ENCODE measurements at places on chromosomes 7 and 10.

- no peak for DNase-seq
These were observed 364.7 kb upstream of the POM121L12 start for GRCh38 chr7:52670608-52671225.

- DNase-seq = no peak
These were observed 12.1 kb downstream of the PDZD7 start for GRCh38 chr10:101018600-101019439.

- DNase-seq = no peak
These were observed 132.9 kb downstream of the PIP4K2A start for GRCh38 chr10:22581461-22581860.

DNA sequence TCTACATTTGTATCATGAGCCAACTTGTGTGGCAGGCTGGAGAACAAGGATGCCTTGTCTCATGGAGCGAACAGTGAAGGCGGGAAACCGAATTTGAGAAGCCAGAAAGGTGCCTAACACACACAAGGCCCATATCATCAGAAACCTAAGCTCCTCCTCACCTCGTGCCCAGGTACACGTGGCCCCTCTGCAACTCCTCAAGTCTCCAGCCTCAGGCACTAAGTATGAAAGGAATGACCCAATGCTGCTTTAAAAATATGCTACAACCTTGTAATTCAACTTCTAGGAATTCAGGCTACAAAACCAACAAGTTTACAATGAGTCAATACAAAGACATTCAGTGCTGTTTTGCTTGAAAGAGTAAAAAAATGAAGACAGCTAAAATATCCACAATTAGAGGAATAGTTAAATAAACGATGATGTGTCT, 95.7 kb downstream of the CDK6 start:
- no peak for DNase-seq

GRCh38 chr7:158651968-158652565, 52.5 kb downstream of the NCAPG2 start:
- DNase-seq = no peak

DNA sequence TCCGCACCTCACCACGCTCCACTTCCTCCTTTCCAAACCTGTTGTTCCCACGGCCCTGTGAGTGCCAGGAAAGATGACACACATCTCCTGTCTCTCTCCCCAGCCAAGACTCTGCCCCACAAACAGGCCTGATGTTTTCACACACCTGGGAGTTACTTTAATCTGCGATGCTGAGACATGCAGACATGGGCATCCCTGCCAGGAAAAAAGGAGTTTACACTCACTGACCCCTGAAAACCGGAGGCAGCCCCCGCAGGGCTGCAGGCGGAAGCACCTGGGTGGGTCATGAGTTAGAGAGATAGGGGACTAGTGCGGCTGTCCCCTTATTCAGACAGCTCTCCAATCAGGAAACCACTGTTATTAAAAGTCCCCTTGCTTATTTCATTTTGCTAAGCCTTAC, 106.4 kb upstream of the CARD11 start:
- DNase-seq = no peak

GRCh38 chr10:79898597-79899325, 50.1 kb downstream of the SFTPD start:
- DNase-seq = no peak

GRCh38 chr7:74206589-74207120, 3.2 kb upstream of the LAT2 start:
- peak; percentile 87 for DNase-seq

DNA sequence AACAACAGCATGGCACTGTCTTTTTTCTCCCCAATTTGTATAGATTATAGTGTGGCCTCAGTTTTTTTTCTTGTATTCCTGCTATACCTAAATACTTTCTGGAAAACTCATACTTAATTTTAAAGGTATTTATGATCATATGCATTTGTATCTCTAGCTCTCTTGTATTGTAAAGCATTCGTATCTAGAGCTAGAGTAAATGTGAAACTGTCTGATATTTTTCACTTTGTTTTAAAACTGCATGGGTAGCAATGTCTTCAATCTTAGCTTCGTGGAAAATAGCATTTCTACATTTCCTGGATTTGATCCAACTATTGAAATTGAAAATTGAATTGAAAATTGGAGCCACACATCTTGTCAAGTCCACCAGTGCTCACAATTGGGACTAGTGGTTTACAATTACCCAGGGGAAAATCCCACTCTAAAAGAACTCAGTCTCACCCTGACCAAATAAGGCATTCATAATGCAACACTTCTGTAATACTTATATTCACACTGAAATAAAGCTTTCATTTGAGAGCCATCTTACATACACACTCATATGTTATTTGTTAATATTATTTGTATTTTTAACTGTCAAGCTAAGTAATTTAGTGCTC, 51.3 kb upstream of the KLF6 start:
- DNase-seq = no peak

- DNase-seq = no peak
These were observed 91.8 kb downstream of the SH3PXD2A start for GRCh38 chr10:103763374-103764202.

DNA sequence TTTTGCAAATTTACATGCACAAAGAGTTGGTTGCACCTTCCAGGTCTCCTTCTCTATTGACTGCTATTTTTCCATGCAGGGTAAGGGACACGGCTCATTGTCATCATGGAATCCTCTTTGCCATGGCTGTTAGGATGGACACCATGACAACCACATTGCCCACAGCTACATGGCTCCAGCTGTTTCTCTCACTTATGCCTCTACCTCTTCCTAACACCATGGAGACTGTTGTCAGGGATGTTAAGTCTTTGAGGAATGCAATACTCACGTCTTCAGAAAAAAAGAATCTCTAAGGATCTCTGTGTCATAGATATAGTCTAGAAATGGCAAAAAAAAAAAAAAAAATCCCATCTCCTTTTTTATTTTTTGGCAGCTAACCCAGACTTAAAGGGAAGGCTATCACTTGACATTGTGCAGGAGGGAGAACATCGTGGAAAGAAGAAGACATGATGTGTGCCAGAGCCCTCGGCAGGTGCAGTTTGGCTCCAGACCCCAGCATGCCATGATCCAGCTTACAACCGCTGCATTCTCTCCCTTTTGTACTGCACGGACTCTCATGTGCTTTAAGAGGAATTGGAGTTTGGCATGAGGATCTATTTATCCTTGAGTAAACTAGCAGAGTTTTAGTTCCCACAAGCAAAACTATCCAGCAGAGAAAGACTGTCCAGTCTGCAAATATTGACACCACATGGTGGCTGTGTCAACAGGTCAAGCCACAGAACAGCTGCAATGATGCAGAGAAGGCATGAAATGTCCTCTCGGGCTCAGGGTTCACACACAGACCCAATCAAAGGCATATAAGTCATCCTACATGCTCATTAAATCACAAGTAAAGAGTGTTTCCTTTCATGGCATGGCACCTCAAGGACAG, 70.8 kb downstream of the FRMD4A start:
- DNase-seq = no peak

GRCh38 chr7:91240376-91240941, 23.8 kb upstream of the FZD1 start:
- no peak for DNase-seq

GRCh38 chr7:81604075-81604807, 165.6 kb downstream of the HGF start:
- DNase-seq = no peak

- no peak for DNase-seq
These were observed 11.2 kb upstream of the TECTB start for GRCh38 chr10:112271982-112272381.

DNA sequence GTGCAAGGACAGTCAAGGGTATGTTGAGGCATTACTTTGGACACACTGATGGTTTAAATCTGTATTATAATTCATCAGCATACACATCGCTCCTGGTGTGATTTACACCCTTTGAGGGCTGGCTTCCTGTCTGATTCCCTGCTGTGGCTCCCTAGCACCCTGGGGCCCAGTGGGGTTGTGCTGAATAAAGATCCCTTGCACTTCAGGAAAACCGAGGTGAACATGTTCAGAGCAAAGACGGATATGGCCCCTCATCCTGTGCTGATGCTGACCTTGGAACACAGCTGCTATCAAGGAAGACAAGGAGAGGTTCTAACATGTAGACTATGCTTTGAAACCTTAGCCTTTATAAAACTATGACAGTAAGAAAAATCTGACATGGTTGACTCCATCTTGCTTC, 84.6 kb upstream of the UNC5B start:
- no peak for DNase-seq

DNA sequence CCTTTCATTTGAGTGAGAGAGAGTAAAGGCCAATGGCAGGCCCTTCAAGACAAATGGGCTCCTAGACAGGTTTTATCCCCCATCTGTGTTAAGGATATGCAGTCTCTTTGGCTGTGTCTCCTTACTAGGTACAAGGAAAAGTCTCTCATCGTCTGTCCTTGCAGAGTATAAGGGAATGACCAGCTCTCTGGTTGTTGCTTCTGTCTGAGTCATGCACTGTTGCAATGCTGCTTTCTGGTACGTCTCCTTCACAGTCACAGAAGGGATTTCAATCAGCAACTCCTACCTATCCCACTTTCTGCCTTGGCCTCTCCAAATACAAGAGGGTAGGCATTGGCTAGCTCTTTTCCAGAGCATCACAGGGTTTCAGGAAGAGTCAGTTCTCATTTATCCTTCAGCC, 48.1 kb downstream of the CTTNBP2 start:
- no peak for DNase-seq

DNA sequence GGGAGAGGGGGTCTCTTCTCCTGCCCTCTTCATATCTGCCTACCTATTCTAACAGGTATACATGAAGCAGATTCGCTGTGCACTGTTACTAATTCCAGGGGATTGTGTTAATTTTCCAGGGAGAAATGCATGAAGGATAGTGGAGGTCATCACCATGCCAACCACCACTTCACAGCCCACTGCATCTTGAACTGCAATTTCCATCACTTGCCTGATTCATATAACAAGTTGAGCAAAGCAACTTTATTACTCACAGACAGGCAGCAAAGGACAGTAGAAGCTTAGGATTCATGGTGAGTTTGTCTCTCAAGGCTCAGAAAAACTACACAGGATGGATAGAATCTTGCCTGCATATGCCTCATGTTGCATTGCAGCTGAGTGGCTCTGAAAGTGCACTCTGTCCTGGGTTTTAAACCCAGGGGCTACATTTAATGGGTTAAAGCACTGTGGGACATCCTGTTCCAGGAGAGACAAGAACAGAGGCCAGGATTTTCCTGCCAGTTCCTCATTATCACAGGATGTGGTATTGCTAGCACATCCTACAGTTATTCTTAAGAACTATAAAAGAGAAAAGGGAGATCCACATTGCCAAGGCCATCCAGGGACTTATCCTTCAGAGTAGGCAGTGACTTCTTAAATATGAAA, 136.9 kb upstream of the PRSS1 start:
- DNase-seq = no peak

GRCh38 chr7:78041423-78041822, 242.8 kb downstream of the PHTF2 start:
- DNase-seq = no peak

GRCh38 chr10:51063659-51064535, 10.4 kb upstream of the PRKG1 start:
- peak; percentile 71 for DNase-seq

DNA sequence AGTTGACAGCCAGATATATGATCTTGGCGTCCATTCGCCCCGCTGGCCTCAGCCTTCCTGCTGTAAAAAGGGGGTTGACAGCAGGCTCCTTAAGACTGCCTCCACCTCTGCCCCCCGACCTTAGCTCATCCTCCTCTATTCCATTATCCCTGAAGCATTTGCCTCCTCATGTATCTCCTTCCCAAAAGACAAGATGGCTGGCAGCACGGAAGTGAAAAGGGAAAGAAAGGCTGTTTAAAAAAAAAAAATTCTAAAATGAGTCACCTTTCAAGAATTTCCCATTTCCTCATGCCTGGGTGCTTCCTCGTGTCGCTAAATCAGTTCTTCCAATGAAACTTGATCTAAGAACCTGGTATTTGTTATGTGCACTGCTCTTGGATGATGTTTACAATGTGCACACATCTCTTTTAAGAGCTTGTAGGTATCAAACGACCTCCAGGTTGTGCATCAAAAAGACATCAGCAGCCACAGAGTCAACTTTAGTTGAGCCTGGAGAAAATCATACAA, 1.7 kb downstream of the SCRN1 start:
- DNase-seq = no peak

- no peak for DNase-seq
These were observed 88.3 kb downstream of the NKX6-2 start for GRCh38 chr10:132697578-132698200.
